Mesenchymal stem cell (in vitro differentiated cells and primary cell): ENCODE measurements at places on chromosomes 5 and 9.
A peak's percentile ranks its signal among the peaks of the same experiment; 100 is the strongest.

GRCh38 chr9:79115176-79115575 lies 456.6 kb upstream of the TLE4 start:
- DNase-seq: no peak

- no peak for DNase-seq
Observed at GRCh38 chr5:1053391-1054017, 44.9 kb downstream of the NKD2 start.

DNA sequence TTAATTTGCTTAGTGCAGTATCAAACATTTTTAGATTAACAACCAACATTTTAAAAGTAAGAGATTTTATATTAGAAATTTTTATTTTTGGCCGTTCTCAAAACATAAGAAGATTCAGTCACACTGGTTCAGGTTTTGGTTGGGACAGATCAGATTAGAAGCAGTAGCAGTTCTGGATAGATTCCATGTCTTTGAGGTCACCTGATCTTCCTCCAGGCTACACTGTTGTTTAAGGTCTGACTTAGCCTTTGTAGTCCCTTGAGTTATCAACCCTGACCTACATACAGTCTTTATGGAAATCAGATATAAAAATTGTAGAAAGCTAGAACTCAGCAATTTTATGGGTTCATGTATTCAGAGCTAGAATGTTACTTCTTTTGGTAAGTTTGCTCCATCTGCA lies 910.0 kb upstream of the WWC1 start:
- DNase-seq: no peak

DNA sequence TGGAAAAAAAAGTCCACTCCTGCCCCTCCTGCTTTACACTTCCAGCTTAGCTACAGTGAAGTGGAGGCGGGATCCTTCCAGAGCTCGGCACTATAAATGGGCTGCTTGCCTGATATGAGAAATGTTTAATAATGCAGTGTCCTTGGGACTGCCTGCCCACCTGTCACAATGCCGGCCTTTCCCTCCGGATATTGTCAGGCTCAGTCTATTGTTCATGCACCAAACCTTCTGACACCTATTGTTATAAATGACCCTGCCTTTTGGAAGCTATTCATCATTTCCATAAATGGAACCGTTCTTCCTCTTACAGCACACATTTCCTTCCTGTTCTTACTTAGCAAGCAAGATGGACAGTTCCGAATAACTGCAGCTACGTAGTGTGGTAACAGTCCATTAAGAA lies 146.3 kb downstream of the DMAC1 start:
- DNase-seq: no peak

DNA sequence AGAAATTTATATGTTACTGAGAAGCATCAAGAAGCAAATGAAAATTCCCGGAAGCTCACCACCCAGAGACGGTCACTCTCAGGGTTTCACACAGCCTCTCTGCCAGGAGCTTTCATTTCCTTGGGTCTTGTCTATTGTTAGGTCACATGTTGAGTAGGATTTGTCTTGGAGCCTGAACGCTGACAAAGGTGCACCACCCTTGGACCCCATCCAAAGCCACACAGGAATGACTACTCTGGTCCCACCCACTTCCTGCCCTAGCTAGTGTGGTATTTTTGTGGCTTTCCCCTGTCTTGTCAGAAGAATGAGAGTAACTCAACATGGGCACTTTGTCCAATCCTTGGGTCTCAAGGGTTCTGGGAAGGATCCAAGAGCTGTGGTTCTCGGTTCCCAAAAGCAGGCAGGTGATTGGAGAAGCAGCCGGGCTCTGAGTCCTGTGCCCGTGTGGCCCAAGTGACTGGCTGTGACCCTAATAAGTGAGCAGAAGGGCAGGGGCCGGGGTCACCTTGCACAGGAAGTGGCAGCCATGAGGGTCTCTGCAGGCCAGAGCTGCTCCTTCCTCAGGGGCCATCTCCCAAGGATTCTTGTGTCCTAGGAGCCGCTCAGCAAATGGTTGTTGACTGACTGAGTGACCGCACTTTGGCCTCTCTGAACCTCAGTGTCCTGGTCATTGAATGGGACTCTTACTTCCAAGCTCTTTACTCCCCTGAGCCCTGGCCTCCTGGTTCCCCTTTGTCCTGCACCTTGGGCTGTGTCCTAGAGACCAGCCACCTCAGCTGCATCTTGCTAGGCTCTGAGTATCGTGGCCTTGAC lies 6.9 kb downstream of the FGD3 start:
- DNase-seq: no peak

GRCh38 chr5:57298985-57299491 lies 125.2 kb downstream of the GPBP1 start:
- DNase-seq: peak; percentile 88

- DNase-seq: peak; percentile 89
Observed at GRCh38 chr9:124260769-124261603, 3.2 kb downstream of the NEK6 start.

DNA sequence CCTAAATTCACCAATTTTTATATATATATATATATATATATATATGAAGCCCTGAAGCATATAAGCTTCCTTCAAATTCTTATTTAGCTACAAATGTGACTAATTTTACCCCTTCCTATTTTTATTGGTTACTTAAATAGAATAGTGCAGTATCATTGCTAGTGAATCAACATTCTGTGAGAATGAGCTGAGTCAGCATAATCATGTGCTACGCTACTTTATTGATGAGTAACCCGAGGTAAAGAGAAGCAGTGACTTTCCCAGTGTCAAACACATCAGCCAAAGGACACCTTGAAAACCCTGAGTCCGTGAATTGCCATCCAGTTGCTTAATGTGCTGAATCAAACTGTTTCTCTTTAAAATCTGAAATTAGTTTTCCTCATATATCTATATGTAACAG lies 546.2 kb downstream of the DMRTA1 start:
- DNase-seq: no peak

DNA sequence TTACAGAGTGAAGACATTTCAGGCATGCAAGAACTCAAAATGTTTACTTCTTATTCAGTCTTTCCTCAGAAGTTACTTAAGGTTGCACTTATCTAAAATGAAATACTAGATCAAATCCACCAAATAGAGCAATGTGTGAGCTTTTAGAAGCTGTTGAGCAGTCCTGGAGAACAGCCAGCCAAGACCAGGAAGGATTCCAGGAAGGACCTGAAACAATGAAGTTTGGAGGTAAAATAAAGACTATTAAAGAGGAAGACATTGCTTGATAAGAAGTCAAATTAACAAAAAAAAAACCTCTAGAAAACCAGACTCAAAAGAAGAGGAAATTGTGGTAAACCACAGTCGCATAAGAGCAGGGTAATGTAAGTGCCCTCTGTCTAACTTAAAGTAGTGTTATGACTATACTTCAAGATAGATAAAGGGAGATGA lies 156.2 kb upstream of the S1PR3 start:
- peak; percentile 81 for DNase-seq

- DNase-seq: peak; percentile 17
Observed at GRCh38 chr9:80890124-80890523, 799.2 kb downstream of the TLE1 start.

DNA sequence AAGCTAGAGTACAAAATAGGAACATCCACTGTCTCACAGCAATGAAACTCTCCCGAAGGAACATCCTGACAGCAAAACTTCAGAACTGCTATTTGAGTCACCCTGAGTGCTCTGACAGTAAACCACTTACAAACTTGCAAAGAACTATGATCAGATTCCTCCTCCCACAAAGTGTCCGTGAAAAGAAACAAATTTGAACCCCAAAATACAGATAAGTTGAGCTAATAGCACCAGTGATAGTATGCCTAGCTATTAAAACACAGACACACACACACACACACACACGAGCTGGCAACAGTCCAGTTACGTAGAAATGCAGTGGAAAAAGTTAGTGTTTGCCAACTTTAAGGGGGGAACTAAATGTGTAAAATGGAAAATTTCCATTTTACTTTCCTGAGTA lies 3.1 kb upstream of the GLIS3 start:
- DNase-seq: peak; percentile 78

GRCh38 chr5:13660072-13660471 lies 284.4 kb downstream of the DNAH5 start:
- DNase-seq: peak; percentile 13

DNA sequence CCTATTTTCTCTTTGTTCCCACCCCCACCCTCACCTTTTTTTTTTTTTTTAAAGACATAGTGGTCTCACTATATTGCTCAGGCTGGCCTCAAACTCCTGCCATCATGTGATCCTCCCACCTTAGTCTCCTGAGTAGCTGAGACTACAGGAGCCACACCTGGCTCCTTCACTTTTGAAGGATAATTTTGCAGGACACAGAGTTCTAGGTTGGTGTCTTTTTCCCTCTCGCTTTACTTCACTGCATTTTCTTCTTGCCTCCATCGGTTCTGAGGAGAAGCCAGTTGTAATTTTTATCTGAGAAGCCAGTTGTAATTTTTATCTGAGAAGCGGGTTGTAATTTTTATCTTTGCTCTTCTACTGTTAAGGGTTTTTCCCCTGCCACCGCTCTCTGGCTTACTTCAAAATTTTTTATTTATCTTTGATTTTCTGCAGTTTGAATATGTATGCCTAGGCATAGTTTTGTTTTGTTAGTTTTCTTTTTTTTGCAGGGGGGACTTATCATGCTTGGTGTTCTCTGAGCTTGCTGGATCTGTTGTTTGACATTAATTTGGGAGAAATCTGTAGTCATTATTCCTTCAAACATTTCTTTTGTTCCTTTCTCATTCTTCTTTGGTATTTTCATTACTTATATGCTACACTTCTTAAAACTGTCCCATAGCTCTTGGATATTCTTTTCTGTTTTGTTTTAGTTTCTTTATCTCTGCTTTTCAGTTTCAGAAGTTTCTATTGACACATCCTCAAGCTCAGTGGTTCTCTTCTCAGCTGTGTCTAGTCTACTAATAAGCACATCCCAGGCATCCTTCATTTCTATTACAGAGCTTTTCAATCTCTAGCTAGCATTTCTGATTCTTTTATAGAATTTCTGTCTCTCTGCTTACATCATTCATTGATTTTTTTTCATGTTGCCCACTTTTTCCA lies 148.2 kb upstream of the CHD1 start:
- no peak for DNase-seq

DNA sequence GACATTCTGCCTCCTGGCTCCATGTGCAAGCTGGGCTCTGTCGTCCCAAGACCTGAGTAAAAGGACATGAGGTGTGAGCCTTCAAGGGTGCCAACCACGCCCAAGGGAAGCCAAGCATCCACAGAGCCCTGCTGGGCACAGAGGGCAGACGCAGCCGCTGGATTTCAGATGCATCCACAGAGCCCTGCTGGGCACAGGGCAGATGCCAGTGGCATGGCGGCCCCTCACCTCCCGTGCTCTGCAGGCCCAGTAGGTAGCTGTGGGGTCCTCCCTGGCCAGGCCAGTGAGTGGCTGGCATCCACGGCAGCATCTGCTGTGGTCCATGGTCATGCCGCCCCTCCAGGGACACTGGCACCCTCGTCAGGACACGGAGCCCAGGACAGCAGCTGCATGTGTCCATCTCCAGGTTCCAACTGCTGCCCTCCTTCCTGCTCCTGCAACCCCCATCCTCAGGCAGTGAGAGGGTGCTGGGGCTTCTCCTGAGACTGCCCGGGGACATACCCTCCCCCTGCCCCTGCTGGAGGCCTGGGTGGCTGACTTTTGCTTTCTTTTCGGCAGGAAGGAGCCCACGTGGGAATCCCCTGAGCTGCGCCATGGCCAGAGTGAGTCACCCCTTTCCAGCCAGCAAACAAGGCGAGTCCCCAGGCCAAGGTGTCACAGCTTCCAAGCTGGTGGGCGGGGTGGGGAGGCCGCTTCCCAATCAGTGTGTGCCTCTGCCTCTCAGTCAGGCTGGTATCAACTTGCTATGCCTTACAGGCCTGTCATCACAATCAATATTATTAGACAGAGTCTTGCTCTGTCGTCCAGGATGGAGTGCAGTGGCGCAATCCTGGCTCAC lies 4.0 kb upstream of the TRAF2 start:
- peak; percentile 95 for DNase-seq

DNA sequence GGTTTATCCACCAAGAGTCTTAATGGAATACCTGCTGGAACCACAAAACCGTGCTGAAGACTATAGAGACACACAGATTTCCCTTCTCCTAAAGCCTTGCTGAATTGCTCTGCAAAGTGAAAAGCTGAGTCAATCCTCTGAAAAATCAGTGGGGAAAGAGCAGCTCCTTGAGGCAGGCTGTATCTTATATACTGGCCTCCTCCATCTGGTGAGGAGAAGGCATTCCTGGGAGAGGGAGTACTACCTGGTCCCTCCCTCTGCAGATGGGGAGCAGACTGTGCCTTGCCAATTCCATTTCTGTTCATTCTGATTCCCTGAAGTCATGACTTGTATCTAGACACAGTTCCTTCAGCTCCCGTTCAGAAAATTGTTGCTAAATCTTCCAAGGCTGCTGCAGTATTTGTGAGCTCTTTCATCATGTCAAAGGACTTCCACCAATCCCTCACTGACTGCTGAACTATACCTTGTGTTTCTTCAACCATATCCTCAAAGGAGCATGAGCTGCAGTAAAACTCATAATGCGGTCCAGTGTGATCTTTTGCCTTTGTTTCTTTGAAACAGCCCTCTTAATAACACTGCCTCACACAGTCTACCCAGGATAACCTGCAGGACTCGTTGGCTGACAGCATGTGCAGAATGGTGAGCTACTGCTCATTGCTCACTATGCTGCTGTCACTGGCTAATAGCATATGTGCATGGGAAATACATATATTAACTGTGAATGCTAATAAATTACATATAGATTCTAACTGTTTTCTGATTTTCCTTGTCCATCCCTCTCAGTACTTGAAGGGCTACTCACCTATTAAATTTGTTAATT lies 84.5 kb downstream of the FOXD1 start:
- peak; percentile 80 for DNase-seq

GRCh38 chr9:91207729-91208418 lies 153.8 kb downstream of the AUH start:
- DNase-seq: peak; percentile 92

- DNase-seq: no peak
Observed at GRCh38 chr9:91746357-91746756, 203.7 kb downstream of the ROR2 start.

- no peak for DNase-seq
Observed at GRCh38 chr9:6843742-6844141, 86.0 kb downstream of the KDM4C start.

DNA sequence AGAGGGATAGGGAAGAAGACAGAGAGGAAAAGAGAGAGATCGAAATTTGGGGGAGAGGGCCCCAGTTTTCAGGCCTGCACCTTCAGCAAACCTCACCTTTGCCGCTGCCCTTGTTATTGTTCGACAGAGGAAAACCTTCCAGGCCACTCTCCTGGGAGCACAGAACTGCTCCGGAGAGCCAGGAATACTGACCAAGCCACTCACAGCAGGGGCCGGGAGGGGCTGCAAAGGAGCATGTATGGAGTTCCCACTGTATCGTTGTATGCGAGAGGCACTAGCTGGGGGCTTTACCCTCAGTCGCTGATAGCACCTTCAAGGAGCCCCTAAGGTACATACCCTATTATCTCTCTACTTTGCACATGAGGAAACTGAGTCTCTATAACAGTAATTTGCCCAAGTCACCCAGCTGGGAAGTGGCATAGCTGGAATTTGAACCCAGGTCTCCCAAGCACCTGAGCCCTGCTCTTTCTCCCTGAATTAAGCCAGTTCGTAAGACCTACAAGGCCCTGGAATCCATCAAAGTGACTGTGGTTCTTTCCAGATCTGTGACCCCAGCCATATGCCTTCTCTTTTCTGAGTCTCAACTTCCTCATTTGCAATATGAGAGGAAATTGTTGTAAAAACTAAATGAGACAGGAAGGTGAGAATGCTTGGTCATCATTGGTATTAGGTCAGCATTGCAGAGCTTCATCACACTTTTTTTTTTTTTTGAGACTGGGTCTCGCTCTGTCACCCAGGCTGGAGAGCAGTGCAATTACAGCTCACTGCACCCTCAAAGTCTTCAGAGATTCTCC lies 21.0 kb upstream of the FOXE1 start:
- DNase-seq: no peak
